ENCODE measurements at places on chromosomes 1 and 21.

GRCh38 chr1:114152089-114152507 lies 1.6 kb downstream of the SYT6 start:
- DNase-seq, result no peak

GRCh38 chr1:2525920-2526823 lies at the start of gene PANK4:
TSS of gene PANK4 (minus strand) at chr1:2526596. CDS start at chr1:2526587, 9 bp downstream.
- peak; percentile 87 for DNase-seq

DNA sequence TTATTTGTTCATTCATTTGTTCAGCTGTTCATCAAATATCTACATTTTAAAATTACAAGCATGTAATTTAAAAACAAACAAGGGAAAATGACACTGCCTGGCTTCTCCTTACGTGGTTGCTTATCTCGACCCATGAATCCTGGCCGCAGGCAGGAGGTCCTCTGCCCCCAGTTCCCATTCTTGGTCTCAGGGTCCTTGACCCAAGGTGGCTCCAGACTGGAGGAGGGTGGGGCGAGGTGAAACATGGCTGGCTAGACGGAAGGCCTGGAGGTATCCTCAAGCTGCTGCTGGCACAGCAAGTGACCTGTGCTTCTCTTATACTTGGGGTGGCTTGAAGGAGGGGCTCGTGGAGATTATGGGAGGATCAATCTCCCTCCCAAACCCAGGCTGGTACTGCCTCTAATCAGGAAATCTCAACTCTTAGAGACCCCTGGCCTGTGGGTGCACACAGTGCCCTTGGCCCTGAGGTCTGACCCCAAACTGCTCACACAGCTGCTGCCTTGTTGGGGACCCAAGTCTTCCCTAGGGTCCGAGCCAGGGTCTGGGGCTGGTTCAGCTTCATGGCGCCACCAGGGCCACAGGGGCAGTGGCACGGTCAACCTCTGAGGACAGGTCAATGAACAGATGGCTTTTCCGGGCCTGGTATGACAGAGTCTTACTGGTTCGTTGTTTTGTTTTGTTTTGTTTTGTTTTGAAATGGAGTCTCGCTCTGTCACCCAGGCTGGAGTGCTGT lies 63.7 kb downstream of the SCCPDH start:
- no peak for DNase-seq

DNA sequence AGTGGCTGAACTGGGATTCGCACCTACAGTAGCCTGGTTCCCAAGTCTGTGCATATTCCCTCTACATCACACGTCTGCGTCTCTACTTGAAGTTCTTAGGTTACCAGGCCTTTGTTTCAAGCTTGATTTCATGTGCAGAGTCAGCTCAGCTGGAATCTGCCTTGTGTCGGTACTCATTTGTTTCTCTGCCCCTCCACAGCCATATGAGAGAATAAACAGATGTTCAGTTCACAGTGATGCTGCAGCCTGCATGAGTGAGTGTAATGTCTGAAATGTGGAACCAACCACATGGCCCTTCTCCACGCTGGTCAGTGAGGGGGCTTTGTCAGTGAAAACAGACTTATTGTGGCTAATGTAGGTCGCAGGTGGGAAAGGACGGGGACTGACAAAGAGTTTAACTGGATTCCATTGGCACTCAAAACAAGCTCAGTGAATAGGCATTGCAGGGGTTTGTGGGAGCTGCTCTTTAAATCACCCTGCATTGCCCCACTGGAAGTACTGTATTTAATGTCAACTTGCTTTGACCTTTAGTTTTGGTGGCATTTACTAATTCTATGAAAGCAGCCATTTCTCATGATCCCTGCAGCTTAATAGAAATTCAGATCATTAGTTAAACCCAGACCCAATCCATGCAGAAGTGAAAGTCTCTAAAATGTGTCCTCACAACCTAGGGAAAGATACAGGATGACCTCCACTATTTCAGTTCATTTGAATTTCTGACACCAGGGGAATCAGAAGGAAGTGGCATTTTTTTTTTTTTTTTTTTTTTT lies 136.4 kb upstream of the FAM78B start:
- DNase-seq, result no peak

- no peak for DNase-seq
Measured at GRCh38 chr1:203907901-203908300, 46.5 kb downstream of the SNRPE start.

All from CD4-positive, alpha-beta T cell (primary cell).